ENCODE measurements at places on chromosomes 12 and 14.

- DNase-seq, result no peak
These were observed 29.6 kb downstream of the KCNK13 start for GRCh38 chr14:90091393-90091792.

- no peak for DNase-seq
These were observed at the start of gene LUM for GRCh38 chr12:91111366-91112325. Gene LUM, minus strand, starts transcription at chr12:91111494. Its CDS starts 2,515 bp downstream, at chr12:91108979.

GRCh38 chr14:30632730-30633129 is 10.6 kb downstream of the SCFD1 start:
- no peak for DNase-seq

DNA sequence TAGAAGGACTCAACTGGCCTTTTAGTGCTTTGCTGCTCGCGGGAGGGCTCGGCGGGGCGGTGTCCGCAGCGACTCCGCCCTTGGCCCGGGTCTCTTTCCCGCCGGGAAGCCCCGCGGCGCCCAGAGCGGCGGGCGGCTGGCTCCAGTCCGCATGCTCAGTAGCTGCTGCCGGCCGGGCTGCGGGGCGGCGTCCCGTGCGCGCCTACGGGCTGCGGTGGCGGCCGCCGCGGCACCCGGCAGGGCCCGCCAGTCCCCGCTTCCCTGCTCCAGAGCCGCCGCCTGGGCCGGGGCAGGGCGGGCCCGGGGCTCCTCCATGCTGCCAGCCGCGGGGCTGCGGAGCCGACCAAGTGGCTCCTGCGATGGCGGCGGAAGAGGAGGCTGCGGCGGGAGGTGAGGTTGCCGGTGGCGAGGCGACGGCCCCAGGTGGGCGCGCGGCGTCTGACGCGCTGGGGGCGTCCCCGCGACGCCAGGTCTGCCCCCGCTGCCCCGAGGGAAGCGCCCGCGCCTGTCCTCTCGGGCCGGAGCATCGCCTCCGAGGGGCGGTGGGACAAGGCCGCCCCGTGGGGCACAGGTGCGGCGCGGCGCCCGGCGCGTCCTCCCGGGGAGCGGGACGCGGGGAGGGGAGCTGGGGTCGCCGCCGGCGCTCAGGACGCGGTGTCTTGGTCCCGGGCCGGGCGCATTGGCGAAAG is at the start of gene BMAL2:
BMAL2 (plus strand) TSS at position 123 of the 689 bp plus-strand sequence; CDS start at position 360, 237 bp downstream.
- DNase-seq, result no peak

- no peak for DNase-seq
These were observed 12.9 kb downstream of the NYNRIN start for GRCh38 chr14:24411443-24412389.

All from SIG-M5 (cell line).